ENCODE measurements at places on chromosomes 12 and 14.
A peak's percentile ranks its signal among the peaks of the same experiment; 100 is the strongest.

- DNase-seq: peak; percentile 79
These were observed 1.6 kb downstream of the CMKLR1 start for GRCh38 chr12:108337235-108338223.

DNA sequence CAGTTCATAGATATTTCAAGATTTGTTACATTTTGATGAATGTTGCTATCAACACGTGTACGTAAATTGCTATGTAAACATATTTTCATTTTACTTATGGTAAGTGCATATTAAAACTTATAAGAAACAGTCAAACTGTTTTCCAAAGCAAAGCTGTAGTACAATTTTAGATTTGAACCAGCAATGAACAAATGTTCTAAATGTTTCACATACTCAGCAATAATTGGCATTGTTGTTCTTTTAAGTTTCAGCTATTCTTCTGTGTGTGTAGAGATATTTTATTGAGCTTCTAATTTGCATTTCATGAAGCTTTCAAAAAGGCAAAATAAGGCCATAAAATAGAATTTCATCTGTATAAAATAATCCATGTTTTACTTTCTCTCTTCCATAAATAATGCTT is 1433.2 kb downstream of the LRFN5 start:
- DNase-seq: no peak

DNA sequence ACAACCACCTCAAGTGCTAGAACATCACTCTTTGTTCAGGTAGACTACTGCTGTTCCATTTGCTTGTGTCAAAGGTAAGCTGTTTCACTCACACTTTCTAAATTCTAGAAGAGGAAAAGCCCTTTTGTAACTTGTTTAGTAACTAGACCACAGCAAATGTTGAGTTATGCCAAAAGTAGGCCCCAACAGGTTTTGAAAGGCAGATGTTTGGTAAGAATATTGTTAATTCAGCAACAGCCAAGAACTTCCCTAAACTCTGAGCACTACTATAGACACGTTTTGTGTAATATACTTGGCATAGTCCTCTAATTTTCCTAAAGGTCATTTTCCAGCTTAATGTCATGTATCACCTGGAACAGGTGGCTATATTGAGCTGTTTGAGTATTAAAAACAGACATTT is 79.0 kb downstream of the DCAF5 start:
- no peak for DNase-seq

GRCh38 chr14:90405101-90405500 is 8.3 kb downstream of the CALM1 start:
- no peak for DNase-seq

DNA sequence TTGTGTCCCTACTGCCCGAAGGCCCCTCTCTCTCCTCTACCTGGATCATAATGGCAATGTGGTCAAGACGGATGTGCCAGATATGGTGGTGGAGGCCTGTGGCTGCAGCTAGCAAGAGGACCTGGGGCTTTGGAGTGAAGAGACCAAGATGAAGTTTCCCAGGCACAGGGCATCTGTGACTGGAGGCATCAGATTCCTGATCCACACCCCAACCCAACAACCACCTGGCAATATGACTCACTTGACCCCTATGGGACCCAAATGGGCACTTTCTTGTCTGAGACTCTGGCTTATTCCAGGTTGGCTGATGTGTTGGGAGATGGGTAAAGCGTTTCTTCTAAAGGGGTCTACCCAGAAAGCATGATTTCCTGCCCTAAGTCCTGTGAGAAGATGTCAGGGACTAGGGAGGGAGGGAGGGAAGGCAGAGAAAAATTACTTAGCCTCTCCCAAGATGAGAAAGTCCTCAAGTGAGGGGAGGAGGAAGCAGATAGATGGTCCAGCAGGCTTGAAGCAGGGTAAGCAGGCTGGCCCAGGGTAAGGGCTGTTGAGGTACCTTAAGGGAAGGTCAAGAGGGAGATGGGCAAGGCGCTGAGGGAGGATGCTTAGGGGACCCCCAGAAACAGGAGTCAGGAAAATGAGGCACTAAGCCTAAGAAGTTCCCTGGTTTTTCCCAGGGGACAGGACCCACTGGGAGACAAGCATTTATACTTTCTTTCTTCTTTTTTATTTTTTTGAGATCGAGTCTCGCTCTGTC is 1.8 kb downstream of the INHBE start:
- DNase-seq: no peak

DNA sequence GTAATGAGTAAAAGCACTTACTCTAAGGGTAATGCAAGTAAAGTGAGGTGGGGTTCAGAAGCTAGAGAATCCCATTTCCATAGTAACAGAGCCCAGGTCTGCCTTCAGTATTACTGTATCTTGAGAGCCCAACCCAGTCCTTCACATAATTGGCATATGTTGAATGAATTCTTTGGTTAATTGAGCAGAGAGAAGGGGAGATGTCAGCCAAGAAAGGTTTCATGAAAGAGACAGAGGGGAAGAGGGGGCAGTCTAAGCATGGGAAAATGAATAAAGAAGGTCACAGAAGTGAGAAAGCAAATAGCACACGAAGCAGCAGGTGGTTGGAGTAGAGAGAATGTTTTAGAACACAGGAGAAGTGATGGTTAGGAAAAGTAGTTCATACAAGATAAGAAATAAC is 371.1 kb downstream of the SEC23A start:
- no peak for DNase-seq

GRCh38 chr12:104130760-104131159 is 7.2 kb downstream of the NFYB start:
- DNase-seq: no peak

- DNase-seq: no peak
These were observed 77.2 kb downstream of the RPL10L start for GRCh38 chr14:46574221-46574977.

- peak; percentile 26 for DNase-seq
These were observed 966 bp downstream of the BICD1 start for GRCh38 chr12:32107359-32108267.

DNA sequence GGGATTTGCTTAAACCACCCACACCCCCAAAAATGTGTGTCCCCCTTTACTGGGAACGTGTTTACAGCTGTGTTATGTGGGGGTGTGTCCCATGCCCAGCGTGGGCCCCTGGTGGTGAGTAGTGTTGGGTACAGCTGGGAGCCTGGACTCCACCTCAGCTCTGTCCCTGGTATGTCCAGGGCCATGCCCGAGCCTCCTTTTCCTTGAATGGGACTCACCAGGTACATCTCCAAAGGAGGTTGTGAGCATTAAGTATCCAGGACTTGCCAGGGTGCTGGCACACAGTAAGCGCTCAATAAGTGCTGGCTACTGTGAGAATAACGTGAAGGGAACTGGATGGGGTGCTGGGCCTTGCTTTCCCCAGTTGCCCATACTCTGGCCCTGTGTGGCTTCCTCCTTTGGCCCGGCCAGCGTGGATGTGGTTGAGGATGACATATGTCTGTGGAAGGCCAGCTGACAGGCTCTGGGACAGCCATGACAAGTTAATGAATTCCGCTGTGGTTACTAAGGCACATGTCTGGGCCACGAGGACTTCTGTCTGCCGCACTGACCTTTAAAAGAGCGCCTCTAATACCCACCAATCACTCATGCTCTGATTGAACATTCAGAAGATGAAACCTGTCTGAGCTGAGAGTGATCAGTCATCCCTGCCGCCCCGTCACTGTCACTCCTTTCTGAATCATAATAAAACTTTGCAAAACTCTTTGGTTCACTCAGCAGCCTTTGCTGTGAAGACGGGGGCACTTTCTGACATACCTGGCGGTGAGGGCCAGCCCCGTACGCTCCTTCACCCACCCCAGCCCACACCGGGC is 74.7 kb downstream of the DIO3 start:
- peak; percentile 31 for DNase-seq

DNA sequence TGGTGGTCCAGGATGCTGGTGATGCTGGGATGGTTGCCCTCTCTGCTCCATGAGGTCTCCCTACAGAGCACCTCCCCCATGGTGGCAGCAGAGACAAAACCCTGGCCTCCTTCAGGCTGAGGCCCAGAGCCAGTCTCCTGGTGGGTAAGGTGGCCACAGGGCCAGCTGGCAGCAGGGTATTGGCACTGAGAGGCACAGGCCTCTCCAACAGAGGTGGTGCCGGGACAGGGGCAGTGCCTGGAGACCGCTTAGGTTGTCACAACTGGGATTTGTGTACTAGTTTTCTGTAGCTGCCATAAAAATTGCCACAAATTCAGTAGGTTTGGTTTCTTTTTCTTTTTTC is 6.1 kb upstream of the MTA1 start:
- no peak for DNase-seq

DNA sequence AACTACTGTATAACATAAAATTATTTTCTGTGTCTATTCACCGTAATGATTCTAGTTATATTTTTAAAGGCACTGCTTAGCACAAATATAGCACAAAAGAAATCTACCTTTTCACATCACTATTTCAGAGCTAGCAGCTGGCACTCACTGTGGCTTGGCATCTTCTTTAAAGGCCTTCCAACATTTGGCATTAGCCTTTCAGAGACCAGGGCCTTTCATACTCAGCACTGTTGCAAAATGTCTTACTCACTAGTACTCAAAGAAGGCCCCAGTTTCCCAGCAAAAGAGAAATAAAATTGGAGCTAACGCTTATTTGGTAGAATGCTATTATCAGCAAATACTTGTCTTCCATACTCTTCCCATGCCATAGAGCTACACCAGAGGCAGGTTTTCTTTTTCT is 238.4 kb downstream of the MED13L start:
- no peak for DNase-seq

- DNase-seq: no peak
These were observed 120.3 kb upstream of the SLC38A4 start for GRCh38 chr12:46946137-46946536.

GRCh38 chr14:75372260-75372659 is 55.6 kb upstream of the JDP2 start:
- no peak for DNase-seq

GRCh38 chr14:77275041-77275580 is 4.1 kb upstream of the NGB start:
- DNase-seq: no peak

GRCh38 chr14:68935761-68936214 is 43.3 kb downstream of the ACTN1 start:
- no peak for DNase-seq

DNA sequence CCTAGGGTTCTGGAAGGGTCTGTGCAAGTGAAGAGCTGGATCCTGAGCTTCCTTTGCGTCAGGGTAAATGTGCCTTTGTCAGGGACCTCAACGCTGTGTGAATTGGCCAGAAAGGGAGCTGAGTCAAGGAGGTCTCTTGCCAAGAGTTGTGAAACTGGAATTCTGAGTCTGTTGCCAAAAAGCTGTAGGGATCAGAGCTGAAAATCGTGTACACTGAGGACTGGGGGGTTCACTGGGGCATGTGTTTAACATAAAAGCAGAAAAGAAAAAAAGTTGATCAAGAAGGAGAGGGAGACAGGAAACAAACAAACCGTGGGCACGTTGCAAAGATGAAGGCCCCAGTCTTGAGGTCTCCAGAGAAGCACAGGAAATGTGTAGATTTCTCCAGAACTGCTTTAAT is 1081.5 kb downstream of the VRK1 start:
- DNase-seq: no peak

- no peak for DNase-seq
These were observed 341.7 kb downstream of the DPF3 start for GRCh38 chr14:72552236-72552635.

- DNase-seq: no peak
These were observed 46.6 kb downstream of the PPP2R5C start for GRCh38 chr14:101808020-101808641.

DNA sequence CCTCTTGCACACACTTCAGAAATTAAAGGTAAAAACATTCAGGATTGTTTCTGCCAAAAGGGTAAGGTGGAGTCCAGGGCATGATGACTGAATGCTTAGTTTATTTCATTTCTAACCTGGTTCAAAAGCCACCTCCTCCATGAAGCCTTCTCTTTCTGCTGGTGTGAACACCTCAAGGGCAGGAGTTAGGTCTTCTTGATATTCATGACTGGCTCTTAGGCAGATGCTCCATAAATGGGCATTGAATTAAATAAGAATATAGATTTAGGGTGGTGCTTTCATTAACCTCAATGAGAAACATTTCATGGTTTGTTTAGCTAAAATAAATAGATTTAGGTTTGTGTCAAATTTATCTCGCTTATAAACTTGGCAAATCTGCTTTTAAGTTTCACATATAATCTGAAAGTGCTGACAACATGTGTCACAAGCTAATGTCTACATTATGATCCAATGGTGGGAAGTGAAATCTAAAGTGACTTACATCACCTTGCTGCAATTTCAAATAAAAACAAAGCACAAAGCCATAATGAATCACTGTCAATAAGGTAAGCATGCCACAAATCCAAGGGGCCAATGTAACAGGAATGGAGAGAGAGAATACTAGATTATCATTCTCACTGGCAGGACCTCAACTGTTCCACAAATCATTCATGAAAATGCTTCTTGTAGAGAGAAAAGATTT is 72.7 kb upstream of the GRIP1 start:
- no peak for DNase-seq

DNA sequence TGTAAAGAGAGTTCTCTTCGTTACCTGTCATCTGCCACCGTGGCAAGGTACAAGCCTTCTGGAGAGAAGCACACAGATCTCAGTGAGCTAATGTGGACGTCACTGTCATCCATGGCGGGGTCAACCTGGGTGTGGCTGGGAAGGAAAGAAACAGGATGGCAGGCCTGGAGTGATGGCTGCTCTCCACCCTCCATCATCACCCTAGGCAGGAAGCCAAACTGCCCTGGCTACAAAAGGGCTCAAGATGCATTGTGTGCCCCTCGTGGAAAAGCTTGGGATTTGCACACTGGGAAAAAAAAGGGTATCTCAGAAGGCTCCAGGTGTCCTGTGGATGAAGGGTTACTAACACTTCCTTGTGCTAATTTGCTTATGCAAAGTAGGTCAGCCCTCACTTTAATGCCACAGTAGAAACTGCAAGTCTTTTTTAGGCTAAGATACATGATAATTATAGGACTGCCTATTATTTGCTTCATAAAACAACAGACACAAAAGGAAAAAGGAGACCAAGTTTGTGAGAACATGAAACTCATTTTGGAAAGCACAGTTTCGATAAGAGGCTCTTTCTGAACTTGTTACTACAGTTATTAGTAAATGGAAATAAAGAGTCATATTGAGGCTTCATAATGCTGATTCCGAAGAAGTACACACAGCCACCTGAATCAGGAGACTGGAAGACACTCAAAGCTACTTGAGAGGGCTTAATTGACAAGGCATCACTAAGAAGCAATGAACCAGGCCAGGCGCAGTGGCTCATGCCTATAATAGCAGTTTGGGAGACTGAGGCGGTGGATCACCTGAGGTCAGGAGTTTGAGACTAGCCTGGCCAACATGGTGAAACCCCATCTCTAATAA is 18.9 kb downstream of the RFC5 start:
- DNase-seq: peak; percentile 84

- no peak for DNase-seq
These were observed 151.5 kb upstream of the SLC38A2 start for GRCh38 chr12:46523863-46524770.

DNA sequence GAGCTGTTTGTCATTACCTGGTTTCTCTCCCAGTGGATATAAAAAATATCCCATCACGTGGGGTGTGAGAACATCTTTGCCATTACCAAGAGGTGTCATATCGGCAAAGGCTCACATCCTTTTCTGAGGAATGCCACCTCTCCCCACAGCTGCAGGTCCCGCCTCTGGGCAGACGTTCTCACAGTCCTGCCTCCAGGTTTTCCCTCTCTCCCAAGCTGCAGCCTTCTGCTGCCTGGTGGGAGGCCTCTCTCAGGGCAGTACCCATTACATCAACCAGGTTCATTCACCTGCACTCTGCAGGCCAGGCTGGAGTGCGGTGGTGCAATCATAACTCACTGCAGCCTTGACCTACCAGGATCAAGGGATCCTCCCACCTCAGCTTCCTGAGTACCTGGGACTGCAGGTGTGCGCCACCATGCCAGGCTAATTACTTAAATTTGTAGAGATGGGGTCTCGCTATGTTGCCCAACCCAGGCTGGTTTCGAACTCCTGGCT is 15.0 kb upstream of the TMEM119 start:
- no peak for DNase-seq
